Glutamatergic neuron (in vitro differentiated cells): ENCODE measurements at places on chromosomes 3 and 15.
A peak's percentile ranks its signal among the peaks of the same experiment; 100 is the strongest.

DNA sequence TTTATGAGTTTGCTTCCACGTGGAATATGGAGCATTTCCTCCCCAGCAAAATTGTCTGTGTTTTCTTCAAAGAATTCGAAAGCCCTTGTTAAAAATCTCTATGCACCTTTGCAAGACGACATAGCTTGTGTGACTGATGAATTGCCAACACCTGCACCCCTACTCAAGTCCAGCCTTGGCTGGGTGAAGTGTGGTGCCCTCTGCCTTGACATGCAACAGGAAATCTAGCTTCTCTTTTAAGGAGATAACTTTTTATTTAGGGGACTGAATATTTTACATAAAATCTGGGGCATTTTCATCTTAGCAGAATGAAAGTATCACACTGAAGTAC lies 647 bp downstream of the HMG20A start:
- no peak for DNase-seq
- peaks cover 5% of the 10 kb centered on the region for H3K27me3 ChIP-seq
- peaks cover 29% of the 10 kb centered on the region for H3K4me1 ChIP-seq
- peak overlapping the region; percentile 98 for H3K27ac ChIP-seq
- peaks cover 5% of the 10 kb centered on the region for H3K36me3 ChIP-seq
- peak overlapping the region; percentile 98 for H3K4me3 ChIP-seq

- no peaks in the 10 kb centered on the region for H3K36me3 ChIP-seq
- DNase-seq: no peak
- no peaks in the 10 kb centered on the region for H3K27me3 ChIP-seq
- H3K4me3 ChIP-seq: no peak overlapping the region
These were observed 586.0 kb upstream of the TGFBR2 start for GRCh38 chr3:30020380-30020779.

DNA sequence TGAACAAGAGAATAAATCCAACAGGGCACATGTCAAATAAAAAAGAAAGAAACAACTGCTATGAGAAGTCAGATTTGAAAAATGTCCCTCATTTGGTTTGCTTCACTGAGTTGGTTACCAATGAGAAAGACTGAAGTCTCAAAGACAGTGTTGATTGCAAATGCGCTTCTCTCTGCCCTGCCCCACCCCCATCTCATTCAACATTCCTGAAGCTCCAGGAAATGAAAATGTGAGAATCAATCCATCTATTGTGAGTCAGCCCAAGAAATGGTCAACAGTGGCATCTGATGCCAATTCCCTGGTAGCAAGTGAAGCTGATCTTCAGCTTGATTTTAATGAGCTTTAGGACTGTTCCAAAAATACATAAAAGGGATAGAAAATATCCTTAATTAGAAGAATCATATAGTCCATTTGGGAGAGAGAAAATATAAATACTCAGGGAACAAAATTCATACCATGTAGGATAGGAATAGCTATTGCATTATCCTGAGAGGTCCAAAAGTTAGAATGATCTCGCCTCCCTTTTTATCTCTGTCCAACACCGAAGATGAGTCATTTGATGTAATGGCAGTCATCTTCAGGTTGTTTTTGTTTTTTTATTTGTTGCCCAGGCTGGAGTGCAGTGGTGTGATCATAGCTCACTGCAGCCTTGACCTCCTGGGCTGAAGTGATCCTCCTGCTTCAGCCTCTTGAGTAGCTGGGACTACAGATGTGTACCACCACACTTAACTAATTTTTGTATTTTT lies 200.3 kb upstream of the UMPS start:
- H3K4me3 ChIP-seq: no peak overlapping the region
- H3K36me3 ChIP-seq: no peaks in the 10 kb centered on the region
- peaks cover 2% of the 10 kb centered on the region for H3K27me3 ChIP-seq
- no peak overlapping the region for H3K27ac ChIP-seq
- no peak for DNase-seq
- H3K4me1 ChIP-seq: no peaks in the 10 kb centered on the region

DNA sequence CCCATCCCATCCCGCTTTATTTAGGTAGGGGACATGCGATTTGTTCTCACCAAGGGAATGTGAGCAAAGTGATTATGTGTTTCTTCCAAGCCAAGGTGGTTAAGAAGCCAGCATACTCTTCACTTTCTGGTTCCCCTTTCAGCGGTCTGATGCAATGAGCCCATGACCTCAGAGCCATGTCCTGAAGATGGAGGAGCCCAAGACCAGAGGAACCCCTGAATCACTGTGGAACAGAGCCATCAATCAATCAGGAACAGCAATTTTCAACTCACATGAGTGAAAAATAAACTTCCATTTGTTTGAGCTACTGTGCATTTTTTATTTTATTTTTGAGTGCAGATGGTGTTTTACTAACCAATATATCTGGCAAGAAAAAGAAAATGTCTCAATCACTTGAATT lies 10.8 kb downstream of the THRB start:
- no peaks in the 10 kb centered on the region for H3K4me1 ChIP-seq
- no peaks in the 10 kb centered on the region for H3K36me3 ChIP-seq
- no peak for DNase-seq
- no peaks in the 10 kb centered on the region for H3K27me3 ChIP-seq
- no peak overlapping the region for H3K27ac ChIP-seq
- H3K4me3 ChIP-seq: no peak overlapping the region

DNA sequence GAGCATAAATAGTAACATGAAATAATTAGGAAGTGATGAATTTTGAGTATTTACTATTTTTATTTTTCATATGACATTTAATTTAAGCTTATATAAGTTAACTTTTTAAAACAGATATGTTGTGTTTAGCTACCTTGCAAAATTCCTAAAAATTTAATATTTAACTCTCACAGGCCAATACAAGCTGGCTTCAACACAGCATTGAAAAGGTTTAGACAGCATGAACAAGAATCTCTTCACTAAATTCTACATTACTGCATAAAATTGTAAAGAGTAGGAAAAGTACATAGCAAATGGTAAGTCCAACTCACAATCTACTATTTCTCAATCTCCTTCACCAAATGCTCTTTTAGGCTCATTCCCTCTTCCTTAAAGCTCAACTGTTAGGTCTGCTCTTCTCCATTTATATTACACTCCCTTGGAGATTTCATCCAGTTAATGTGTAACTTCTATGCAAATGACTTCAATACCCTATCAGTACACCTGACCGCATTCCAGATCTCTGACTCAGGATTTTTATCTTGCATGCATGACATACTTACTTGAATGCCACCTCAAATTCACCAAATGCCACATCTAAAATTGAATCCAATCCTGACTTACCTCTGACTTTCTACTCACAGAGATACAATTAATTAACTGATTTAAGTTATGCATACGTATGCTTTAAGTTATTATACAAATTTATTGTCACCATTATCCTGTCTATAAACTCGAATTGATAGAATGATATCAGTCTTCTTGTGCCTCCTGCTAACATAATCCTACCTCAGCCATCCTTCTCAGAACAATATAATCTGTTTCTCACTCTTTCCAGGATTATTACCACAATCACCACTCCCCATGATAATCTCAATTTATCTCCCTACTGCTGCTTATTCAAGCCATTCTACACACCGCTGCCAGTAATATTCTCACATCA lies 127.0 kb downstream of the STAG1 start:
- no peaks in the 10 kb centered on the region for H3K4me1 ChIP-seq
- no peaks in the 10 kb centered on the region for H3K27me3 ChIP-seq
- H3K27ac ChIP-seq: no peak overlapping the region
- DNase-seq: no peak

- peak; percentile 48 for DNase-seq
- no peak overlapping the region for H3K4me3 ChIP-seq
- no peaks in the 10 kb centered on the region for H3K27me3 ChIP-seq
- peaks cover 9% of the 10 kb centered on the region for H3K4me1 ChIP-seq
- no peaks in the 10 kb centered on the region for H3K36me3 ChIP-seq
These were observed 9.7 kb downstream of the ITIH4 start for GRCh38 chr3:52820736-52821135.

- H3K27ac ChIP-seq: no peak overlapping the region
- no peak for DNase-seq
- H3K36me3 ChIP-seq: peaks cover 5% of the 10 kb centered on the region
- H3K27me3 ChIP-seq: no peaks in the 10 kb centered on the region
- peaks cover 6% of the 10 kb centered on the region for H3K4me1 ChIP-seq
- no peak overlapping the region for H3K4me3 ChIP-seq
These were observed 1148.0 kb downstream of the NSUN3 start for GRCh38 chr3:95210878-95211277.

DNA sequence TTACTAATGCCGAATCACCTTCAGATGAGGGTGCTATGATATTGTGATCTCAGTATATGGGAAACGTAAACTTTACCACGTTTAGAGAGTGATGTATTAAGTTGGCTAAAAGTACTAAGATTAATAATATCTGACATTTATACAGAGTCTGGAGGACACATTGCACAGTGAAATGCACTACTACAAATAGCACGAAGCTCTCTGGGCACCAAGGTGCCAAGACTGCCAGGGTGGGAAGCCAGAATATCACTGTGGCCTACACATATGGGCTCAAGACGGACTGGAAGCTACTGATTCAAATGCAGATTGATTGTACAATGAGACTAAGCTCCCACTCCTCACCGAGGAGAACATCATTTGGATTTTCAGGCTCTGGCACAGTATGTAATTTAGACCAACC lies 113.3 kb upstream of the LIPC start:
- H3K27ac ChIP-seq: no peak overlapping the region
- no peaks in the 10 kb centered on the region for H3K4me1 ChIP-seq
- no peak overlapping the region for H3K4me3 ChIP-seq
- H3K36me3 ChIP-seq: no peaks in the 10 kb centered on the region
- no peaks in the 10 kb centered on the region for H3K27me3 ChIP-seq

GRCh38 chr15:89136818-89137772 lies 48.8 kb downstream of the ABHD2 start:
- H3K4me3 ChIP-seq: no peak overlapping the region
- H3K36me3 ChIP-seq: no peaks in the 10 kb centered on the region
- DNase-seq: no peak
- no peaks in the 10 kb centered on the region for H3K27me3 ChIP-seq
- H3K4me1 ChIP-seq: peaks cover 10% of the 10 kb centered on the region

DNA sequence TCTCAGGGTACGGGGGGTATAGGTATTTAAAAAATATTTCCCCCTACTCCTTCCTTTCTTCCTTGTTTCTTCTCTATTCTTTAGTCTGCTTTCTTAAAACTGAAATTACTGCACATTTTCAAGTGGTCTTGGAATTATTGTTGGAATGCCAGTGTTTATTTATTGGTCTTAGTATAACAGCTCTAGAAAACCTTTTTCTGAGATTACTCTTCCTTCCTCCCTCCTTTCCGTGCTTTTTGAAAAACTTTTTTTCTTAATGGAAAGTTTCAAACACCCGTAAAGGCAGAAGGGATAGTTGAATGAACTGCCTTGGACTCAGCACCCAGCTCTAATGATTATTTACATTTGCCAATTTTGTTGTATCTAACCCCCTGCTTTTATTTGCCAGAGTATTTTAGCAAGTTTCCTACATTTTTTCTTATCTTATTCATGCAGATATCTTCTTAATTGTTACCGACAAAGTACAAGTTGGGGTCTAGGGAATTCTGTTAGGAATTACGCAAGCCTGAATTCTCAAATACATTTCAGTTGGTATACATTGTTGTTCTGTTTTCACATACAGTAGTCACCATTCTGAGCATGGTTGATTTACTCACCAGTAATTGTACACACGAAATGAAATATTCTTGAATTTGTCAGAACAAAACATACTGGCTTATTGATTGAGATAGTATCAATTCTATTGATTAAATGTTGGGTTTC lies 36.2 kb downstream of the KAT2B start:
- no peak overlapping the region for H3K4me3 ChIP-seq
- H3K27ac ChIP-seq: no peak overlapping the region

DNA sequence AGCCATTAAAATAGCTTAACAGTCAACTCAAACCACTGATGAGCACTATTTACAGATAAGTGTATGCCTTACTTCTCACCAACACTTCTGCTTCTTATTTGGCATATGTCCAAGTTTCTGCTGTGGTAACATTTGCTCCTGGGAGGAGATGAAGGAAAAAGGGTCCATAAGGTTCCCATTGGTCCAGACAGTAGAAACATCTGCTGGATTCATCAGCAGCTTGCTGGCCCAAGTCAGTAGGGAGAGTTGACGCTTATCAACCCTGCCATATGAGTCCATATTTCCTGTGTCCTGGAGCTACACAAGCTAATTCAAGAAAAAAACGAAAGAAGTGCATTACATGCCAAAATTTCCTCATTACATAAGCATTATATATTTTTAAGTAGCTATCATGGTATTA lies 824.5 kb downstream of the CADM2 start:
- DNase-seq: peak; percentile 27
- H3K4me3 ChIP-seq: peak overlapping the region; percentile 90
- H3K36me3 ChIP-seq: peaks cover 16% of the 10 kb centered on the region
- peak overlapping the region; percentile 94 for H3K27ac ChIP-seq

DNA sequence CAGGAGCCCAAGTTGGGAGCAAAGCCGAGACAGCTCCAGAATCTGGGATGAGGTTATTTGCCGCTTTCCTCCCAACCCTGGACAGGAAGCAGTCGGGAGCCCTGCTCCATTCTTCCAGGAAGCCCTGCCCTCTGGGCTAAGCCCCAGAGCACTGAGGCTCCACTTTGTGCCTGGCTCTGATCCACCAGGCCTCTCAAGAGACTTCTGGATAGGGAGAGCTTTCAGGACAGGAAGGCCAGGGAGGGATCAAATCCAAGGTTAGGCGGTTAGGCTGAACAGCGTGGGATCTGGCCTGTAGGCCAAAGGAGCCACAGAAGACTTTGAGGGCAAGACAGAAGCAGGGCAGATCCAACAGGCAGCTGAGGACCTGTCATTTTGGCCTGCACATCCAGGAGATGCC lies 835 bp downstream of the STOML1 start:
- DNase-seq: no peak
- peaks cover 8% of the 10 kb centered on the region for H3K4me1 ChIP-seq
- no peak overlapping the region for H3K27ac ChIP-seq
- H3K27me3 ChIP-seq: peaks cover 7% of the 10 kb centered on the region
- peak overlapping the region; percentile 87 for H3K4me3 ChIP-seq

GRCh38 chr3:72102112-72102616 lies 317.2 kb upstream of the PROK2 start:
- H3K4me3 ChIP-seq: no peak overlapping the region
- peaks cover 9% of the 10 kb centered on the region for H3K4me1 ChIP-seq
- no peak for DNase-seq
- H3K27me3 ChIP-seq: peaks cover 6% of the 10 kb centered on the region

DNA sequence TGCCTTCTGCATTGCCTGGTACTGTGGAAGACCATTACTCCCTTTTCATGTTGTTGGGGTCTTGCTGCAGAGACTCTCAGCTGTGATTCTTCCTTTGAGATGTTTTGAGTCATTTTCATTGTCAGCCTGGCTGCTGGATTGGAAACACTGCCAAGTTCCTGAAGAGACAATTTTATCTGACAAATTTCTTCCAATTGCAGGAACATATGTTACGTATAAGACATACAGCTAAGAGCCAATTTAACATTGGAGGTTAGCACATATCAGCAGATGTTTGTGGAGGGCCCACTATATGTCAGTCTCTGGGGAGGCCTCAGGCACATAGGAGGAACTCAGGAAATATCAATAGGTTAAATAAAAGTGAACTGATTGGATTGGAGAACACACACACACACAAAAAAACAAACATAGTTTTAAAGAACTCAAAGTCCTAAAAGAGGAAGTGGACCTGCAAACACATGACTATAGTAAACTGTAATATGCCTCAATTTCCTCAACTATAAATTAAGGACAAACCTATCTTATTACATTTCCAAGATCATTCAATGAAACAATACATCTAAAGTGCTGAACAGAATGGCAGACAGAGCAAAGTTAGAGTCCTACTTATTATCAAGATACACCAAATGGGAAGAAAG lies 172.3 kb downstream of the MYRIP start:
- no peak overlapping the region for H3K4me3 ChIP-seq
- H3K4me1 ChIP-seq: peaks cover 13% of the 10 kb centered on the region
- DNase-seq: no peak
- H3K36me3 ChIP-seq: no peaks in the 10 kb centered on the region
- no peak overlapping the region for H3K27ac ChIP-seq
- no peaks in the 10 kb centered on the region for H3K27me3 ChIP-seq
